ENCODE measurements at places on chromosomes 1 and 21. TPM values are rescaled to one million over a fixed set of nuclear protein-coding genes. Genes with fewer than 3 reads are reported as not detected.

- DNase-seq, result no peak
These were observed 311.5 kb downstream of the KIF26B start for GRCh38 chr1:245466261-245466660.

DNA sequence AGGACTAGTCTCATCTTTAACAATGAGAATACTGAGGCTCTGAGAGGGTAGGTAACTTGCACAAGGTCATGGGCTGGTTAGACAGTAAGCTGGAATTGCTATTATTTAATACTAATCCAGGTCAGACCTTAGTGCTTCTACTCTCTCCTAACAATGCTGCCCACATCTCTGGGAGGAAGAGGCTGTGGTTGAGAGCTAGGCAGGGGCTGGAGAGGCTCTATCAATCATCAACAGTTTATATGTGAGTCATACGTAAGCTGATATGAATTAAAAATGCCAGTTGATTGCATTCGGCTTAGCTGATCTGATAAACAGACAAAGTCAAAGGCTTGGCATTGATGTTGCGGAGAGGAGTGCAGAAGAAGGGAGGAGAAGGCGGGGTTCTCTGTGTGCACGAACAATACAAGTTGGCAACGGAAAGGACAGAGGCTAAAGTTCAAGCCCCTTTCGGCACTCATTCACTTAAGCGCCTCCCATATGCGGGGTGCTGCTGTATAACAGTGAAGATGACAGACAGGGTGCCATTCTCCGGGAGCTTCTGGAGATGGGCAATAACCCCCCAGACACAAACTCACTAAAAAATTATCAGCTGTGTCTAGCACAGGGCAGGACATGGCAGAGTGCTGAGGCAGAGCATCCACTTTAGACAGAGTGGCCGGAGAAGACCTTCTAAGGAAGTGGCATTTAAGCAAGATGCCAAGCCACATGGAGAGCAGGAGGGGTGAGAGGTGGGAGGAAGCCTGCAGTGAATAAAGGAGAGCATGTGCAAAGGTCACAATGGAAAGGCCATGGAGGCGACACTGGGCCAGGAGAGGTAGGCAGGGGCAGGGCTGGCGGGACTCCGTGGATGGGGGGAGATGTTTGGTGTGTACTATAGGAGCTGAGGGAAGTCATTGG is 195.2 kb downstream of the ZSCAN20 start:
- no peak for DNase-seq

DNA sequence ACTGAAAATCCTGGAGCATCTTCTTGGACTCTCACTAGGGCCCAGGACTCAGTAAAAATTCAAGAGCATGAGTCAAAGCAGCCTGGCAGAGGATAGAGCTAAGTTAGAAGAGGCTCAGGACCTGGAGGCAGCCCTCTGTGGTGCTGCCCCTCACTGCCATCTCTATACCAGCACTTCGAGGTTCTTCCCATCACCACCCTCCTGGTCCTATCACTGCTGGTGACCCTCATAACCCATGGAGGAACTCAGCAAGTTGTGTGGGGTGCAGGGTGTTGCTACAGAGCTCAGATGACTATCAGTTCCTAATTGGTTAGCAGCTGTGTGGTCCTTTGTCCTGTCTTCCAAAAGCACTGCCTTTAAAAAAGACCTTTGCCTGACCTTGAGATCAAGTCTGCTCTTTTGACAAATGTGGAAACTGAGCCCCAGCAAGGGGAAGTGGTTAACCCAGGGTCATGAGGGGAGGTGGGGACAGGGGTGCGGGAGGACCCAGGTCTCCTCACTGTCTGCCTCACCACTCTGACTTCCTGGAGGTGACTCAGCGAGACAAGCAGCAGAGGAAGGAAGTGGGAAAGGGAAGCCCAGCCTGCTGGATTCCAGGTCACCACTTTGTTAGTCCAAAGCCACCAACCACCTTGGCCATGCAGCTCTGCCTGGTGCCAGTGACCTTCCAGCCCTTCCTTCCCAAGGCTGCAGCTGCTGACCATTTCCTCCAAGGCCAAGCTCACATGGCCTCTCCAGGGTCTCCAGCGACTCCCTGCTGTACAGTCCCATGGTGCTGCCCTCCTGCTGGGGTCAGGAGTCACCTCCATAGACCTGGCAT is 199.4 kb upstream of the EDN2 start:
- DNase-seq, result no peak

GRCh38 chr1:177586429-177586828 is 383.4 kb downstream of the SEC16B start:
- no peak for DNase-seq

DNA sequence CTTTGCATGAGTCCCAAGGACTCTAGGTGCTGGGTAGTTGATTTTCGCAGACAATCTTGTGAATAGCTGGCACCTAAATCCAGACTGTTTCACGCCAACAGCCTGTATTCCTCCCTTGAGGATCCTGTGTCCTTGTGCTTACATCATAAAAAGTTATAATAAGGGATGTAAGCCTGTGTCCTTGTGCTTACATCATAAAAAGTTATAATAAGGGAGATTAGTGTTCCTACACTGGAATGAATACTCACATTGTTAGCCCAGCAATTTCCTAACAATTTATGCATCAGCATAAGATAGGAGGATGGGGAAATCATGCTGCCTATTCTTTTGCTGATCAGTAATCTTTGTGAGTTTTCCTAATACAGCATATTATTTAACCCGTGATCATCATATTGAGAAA is 4.0 kb upstream of the HSD3B2 start:
- DNase-seq, result no peak

DNA sequence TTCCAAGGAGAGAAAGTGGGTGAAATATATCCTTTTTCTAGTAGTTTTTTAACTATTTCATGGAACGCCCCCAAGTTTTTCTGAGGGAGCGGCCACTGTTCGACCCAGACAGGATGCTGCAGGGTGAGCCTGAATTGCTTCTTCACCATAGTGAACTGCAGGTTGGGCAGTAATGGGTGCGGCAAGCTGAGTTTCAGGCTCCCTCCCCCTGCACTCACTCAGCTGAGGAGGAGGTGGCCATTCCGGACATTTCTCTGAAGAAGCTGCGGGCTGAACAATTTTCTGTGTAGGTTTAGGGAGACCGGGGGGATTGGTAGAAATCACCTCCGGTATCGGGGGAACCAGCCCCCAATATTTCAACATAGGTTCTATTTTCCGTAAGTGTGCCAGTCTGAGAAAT is 8.2 kb downstream of the DAP3 start:
- no peak for DNase-seq

- peak; percentile 73 for DNase-seq
These were observed 50.8 kb downstream of the PAX7 start for GRCh38 chr1:18681423-18681835.

- DNase-seq, result no peak
These were observed 495.1 kb downstream of the SETD4 start for GRCh38 chr21:35565204-35565611.

DNA sequence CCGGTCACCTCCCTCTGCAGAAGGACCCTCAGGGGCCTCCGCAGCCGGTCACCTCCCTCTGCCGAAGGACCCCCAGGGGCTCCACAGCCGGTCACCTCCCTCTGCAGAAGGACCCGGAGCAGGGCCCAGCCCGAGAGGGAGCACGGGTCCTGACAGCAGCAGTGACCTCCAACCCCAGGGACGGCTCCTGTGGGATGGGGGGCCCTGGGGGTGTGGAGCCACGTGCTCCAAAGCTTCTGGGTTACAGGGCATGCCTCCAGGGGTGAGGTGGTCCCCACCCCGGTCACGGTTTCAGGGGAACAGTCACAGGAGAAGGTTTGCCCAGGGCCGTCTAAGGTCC is 40.3 kb downstream of the SLC19A1 start:
- no peak for DNase-seq

- DNase-seq, result no peak
These were observed 216.0 kb upstream of the PTGFR start for GRCh38 chr1:78274814-78275213.

GRCh38 chr21:30979054-30979453 is 59.2 kb downstream of the KRTAP19-8 start:
- no peak for DNase-seq

DNA sequence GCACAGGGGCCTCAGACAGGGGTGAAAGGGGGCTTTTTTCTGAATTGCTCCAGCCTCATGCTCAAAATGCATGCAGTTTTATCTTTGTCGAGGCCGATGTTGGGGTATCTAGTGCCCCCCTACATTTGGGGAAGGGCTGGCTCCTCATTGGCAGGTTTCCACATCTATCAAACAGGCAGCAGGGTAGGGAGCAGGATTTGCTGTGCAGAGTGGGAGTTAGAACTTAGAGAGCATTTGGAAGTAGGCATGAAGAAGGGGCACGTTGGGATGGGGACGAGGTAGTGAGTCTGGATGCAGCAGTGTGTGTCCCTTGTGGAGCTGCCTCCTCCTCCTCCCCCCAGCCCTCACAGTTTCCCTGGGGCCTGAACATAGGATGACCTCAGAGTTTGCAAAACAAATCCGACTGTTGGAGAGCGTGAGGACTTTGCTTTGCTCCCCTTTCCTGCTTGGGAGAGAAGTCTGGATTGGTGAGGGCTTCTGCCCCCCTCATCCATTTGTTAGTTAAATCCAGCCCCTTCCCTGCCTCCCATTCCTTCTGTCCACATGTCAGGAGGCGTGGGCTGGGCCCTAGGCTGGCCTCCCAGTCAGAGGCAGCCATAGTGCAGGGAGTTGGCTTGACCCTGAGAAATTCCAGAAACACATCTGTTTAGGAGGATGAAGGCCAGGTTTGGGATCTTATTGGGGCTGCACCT is 36.9 kb upstream of the GPR37L1 start:
- DNase-seq, result no peak

GRCh38 chr1:8077602-8078001 is 51.5 kb upstream of the ERRFI1 start:
- DNase-seq, result no peak

- no peak for DNase-seq
These were observed 88.0 kb downstream of the CD247 start for GRCh38 chr1:167430134-167430848.

DNA sequence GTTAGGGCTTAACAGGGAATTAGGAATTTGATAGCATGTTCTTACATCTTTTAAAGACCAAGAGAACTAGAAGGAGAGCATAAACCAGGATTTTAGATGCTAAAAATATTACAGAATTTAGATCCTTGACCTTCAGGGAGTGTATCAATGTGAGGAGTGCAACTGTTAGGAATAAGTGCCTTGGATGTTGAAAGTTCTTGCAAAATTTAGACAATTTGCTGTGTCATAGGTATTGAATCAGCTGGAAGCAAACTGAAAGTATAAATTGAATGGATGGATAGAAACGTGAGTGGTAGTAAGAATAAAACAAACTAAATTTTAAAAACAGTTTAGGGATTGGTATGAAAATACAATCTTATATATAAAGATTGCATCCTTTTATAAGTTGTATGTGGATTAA is 27.7 kb downstream of the PPP1R12B start:
- DNase-seq, result peak; percentile 22

DNA sequence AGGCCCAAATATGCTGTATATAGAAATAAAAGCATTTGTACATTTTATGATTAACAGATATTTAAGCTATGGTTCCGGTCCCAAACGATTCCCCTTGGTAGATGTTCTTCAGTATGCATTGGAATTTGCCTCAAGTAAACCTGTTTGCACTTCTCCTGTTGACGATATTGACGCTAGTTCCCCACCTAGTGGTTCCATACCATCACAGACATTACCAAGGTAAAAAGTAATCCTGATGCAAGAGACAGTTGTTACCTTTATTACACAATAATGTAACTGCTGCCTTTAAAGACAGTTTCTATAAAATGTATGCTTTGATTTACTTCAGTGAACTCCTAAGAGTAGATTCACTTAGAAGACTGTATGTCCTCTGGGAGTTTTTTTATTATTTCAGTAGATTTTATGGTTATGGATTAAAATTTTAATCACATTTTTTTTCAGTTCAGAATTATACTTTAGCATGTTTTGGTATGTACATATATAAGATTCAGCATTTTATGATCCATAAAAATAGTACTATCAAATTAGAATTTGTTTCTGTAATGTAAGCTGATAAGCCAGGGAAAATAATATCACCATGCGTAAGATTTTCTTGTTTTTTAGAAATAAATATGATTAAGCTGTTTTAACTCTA is 96.5 kb downstream of the USP25 start:
- DNase-seq, result peak; percentile 73

- no peak for DNase-seq
These were observed 73.9 kb downstream of the LAMC2 start for GRCh38 chr1:183259924-183260323.

DNA sequence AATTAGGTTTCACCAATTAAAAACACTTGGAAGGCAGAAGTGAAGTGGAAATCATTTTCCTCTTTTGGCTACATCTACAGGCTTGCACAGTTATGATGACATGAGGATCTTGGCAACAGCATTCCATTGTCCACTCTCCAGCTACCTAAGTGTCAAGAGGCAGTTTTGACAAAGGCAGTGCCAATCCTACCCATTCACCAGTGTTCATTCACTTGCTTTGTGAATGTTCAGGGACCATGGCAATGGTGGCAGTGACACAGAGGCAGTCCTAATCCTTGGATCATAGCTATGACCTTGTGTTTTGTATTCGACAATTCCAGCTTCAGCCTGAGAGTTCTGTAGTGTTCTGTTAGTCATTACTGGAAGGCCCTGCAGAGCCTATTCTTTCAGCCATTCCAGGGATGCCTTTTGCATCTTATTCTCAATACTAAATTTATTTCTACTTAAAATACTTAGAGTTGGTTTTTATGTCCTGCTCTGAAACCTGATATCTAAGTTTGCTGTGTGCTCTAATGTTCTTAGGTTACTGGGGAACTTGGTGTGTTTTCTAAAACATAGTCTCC is 36.7 kb downstream of the CRB1 start:
- DNase-seq, result no peak

GRCh38 chr1:153609585-153609907 is 3.4 kb downstream of the S100A16 start:
- no peak for DNase-seq

DNA sequence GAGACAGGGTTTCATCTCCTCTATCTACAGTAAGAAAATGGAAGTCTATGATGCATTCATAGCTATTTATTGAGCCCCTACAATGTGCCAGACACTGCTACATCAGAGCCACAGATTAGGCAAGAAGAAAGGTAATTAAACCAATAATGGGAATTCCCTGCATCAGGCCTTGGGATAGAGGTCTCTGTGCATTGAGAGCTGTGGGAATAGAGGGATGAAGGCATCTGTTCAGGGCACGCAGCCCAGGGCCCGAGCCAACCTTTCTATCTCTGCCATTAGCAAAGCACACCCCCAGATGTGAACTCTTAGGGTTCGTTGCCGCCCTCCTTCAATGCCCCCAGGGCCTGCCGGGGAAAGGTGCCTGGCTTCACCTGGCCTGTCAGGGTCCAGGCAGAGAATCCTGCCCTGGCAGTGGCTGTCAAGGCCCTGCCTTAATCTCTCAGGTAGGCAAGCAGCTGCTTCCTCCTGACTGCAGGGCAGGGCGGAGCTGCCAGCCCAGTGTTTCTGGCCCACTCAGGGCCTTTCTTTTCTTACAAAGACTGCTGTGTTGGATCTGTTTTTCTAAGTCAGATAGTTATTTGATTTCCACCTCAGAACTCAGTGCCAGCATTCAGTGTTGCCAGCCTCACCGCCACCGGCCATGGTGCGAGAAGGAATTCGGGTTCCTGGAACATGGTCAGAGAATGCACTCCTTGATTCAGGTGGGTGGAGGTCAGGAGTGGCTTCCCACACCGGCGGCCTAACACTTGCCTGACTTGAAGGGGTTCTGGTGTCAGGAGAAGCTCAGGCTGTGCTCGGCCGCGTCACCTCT is 76.1 kb downstream of the PGM1 start:
- no peak for DNase-seq

GRCh38 chr21:17105932-17106331 is 406.9 kb upstream of the CXADR start:
- DNase-seq, result no peak

- no peak for DNase-seq
These were observed 223.1 kb downstream of the RPS6KC1 start for GRCh38 chr1:213274140-213274539.

NR1I3 gene
- not detected for polyA plus RNA-seq

SGIP1 gene
- polyA plus RNA-seq, result not detected

WDR77 gene
- 53.0 TPM for polyA plus RNA-seq

SRGAP2 gene
- polyA plus RNA-seq, result 16.5 TPM

DNASE2B gene
- not detected for polyA plus RNA-seq

MAN1C1 gene
- 0.27 TPM for polyA plus RNA-seq

Measured in A549 (cell line).